ENCODE measurements at places on chromosomes 16 and 17.

DNA sequence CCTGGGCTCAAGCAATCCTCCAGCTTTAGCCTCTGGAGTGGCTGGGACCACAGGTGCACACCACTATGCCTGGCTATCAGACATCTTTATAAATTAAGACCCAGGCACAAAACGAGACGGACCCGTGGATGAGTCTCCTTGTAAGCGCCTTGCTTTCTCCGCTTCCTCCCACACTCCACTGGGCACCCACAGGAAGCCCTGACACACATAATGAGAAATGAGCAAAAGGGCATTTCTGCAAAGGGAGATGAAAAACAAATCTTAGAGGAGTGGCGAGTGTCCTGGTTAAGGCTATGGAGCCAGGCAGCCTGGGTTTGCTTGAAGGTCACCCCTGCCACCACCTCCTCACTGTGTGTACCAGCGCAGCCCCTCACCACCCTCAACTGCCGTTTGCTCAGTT lies 56.3 kb downstream of the XYLT1 start:
- DNase-seq, result no peak

- no peak for DNase-seq
Observed at GRCh38 chr17:83162035-83162745, 82.8 kb downstream of the METRNL start.

- DNase-seq, result peak; percentile 94
Observed at GRCh38 chr16:4053301-4053845, 62.9 kb downstream of the ADCY9 start.

GRCh38 chr17:29982991-29983653 lies 41.7 kb downstream of the EFCAB5 start:
- DNase-seq, result no peak

- no peak for DNase-seq
Observed at GRCh38 chr16:49586466-49587450, 213.2 kb downstream of the C16orf78 start.

- DNase-seq, result no peak
Observed at GRCh38 chr17:18038149-18038850, 668 bp downstream of the ATPAF2 start.

- DNase-seq, result no peak
Observed at GRCh38 chr16:72657791-72658190, 390.1 kb downstream of the ZFHX3 start.

DNA sequence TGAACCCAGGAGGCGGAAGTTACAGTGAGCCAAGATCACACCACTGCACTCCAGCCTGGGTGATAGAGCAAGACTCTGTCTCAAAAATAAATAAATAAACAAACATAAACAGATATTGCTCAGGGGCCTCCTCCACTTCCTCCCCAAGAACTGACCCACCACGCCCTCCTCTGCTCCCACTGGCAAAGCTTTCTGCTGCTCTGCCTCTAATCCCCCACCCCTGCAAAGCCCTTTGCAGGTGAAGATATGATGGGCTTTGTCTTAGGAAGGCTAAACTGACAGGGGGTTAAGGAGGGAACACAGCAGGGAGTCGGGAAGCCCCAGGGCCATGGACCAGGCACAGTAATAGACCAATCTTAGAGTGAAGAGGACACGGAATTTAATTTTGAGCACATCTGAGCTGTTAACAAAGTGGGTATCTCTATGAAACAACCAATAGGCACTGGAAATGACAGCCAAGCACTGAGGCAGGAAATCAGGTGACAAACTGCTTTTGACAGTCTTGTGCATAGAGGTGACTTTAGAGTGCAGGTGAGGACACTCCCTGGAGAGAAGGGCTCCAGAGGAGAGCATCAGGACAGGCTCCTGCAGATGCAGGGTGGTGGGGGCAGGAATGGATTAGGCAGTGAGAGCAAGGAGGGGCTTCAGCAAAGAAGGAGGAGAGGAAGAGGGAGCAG lies 6.4 kb upstream of the CD300LD start:
- DNase-seq, result no peak

DNA sequence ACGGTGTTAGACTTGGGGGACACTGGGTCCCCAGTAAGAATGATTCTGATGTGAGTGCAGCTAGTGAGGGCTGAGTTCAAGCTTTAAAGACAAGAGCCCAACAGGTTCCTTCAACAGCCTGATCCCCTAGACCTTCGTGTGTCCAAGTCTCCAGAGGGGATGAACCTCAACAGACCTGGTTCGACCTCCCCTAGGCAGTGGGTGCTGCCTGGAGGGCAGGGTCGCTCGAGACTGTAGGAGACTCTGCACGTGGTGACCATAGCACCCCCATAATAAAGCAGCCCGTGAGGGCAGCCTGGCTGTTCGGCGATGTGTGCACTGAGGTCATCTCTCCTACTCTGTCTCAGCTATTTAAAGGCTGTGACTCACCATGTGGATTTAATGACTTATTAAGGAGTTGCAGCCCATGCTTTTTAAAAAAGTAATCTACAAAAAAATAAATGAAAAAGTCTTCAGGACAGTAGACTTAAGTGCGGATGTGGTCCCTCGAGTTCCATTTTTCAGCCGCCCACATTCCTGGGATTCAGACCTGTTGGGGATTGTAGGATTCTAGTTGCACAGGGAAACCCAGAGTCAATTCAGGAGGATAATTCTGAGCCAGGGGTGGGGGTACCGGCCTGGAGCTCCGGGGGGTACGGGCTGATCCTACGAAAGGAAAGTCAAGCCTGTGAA lies 23.4 kb upstream of the METRNL start:
- DNase-seq, result no peak

GRCh38 chr16:58499615-58500351 lies at the start of gene NDRG4:
Gene NDRG4, plus strand, starts transcription at chr16:58500143. Its CDS starts 106 bp downstream, at chr16:58500249.
- DNase-seq, result peak; percentile 82

- no peak for DNase-seq
Observed at GRCh38 chr17:55168958-55169687, 95.6 kb upstream of the HLF start.

DNA sequence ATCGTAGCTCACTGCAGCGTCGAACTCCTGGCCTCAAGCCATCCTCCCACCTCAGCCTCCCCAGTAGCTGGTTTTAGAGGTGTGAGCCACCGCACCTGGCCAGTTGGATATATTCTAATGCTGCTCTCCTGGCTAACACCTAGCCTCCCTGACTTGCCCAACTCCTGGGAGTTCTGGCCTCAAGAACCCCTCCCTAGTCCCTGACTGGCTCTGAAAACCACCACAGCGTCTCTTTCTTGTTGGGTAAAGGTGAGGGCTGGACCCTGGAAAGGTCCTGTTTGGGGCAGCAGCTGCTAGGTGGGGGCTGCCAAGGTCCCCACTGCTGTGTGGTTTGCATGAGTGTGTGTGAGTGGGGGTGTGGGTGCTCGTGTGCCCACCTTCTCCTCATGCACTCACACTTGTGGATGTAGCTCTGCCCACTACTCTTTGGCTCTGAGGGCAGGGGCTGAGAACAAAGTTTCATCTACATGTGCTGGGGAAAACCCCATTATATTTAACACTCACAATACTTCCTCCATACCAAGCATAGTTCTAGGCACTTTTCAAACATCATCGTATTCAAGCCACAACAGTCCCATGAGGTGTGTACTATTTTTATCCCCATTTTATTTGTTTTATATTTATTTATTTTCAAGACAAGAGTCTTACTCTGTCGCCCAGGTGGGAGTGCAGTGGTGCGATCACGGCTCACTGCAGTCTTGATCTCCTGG lies 7.1 kb upstream of the SPNS3 start:
- no peak for DNase-seq

DNA sequence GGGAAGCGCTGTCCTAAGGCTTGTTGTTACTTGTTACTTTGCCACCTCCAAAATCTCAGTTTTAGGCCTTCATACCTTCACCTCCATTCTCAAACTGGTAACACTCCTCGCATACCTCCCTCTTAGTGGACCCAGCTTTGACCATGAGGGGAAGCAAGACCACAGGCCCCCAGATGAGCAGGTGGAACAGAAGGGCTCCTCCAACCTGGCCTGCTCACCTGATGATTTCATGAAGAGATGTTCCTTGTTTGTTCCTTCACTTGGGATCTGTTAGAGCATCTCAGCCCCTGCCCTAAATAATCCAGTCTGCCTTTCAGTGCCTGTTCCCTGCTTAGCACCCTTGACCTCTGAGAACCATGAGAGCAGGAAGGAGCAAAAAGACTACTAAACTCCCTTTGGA lies 28.7 kb downstream of the DHX38 start:
- DNase-seq, result no peak

DNA sequence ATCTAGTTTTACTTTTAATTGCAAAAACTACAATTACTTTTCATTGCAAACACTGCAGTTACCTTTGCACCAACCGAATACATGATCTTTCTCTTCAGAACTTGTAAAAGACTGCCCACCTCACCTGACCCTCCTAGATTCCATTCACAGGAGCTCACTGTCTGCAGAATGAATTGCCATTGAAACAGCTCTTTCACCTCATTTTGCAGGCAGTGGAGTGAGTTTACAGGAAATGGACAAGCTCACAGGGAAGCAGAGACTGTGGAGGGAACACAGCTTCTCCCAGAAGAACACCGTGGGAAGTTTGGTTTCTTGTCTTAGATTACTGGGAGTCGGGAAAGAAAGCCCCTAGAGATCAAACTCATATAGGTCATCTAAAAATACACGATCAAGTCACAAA lies 439.7 kb upstream of the RBFOX1 start:
- DNase-seq, result no peak

- DNase-seq, result no peak
Observed at GRCh38 chr17:49358641-49359247, 3.3 kb downstream of the ZNF652 start.

DNA sequence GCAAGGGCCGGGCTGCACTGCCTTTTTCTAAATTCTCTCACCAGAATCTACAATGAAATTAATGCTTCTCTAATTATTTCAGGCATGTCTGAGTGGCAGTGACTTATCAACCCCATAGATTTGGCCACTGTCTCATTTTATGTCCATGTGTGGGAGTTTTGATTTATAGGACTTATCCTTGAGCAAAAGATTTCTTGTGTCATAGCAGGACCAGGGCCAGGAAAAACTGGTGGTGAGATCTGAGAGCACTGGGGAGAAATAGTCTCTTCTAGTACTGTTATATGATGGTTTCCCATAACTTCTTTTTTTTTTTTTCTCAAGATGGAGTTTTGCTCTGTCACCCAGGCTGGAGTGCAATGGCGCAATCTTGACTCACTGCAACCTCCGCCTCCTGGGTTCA lies 1.5 kb upstream of the KRT23 start:
- DNase-seq, result no peak

GRCh38 chr16:64061621-64062020 lies 1060.2 kb downstream of the CDH11 start:
- no peak for DNase-seq

DNA sequence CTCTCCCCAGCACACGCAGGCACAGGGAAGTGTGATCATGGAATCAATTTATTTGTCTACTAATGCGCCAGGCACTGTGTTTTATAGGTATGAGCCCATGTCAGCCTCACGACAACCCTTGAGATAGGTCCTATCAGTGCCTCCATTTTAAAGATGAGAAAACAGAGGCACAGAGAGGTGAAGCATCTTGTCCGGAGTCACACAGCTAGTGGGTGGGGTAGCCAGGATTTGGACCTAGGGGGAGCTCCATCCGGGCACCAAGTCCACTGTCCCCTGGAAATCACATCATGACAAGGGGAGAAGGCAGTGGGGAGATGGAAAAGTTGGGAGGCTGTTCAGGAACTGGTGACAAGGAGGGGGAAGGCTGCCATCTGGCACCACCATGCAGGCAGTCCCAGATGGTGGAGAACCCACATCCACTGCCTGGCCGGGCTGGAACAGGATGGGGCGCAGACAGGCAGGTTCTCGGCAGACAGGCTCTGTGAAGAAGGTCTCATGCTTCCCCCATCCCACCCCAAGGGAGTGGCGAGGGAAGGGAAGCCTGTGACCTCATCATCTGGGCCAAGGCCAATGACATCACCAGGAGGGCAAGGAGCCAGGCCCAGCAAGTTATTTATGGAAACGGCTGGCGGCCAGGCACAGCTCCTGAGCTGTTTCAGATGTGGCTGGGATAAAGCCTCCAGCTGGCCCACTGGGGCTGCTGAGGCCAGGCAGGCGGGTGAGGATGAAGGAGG lies 126.0 kb upstream of the SDK2 start:
- DNase-seq, result peak; percentile 63

DNA sequence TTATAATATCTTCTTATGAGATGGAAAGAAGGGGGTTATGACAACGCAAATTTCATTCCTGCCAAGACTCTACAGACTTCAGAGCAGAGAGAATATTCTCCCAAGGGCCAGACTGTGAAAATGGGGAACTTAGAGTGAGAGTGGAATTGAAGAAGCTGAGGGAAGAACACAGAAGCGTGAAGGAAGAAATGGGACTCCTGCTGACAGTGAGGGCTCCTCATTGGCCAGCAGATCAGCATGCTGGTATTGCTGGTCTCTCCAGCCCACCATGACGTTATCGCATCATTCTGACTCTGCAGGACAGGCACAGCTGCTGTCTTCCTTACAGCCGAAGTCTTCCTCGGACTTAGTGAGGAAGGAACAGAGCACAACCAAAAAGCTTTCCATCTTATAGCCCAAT lies 24.3 kb downstream of the CCL4 start:
- no peak for DNase-seq

GRCh38 chr16:12794486-12795387 lies 8.9 kb downstream of the CPPED1 start:
- no peak for DNase-seq

- no peak for DNase-seq
Observed at GRCh38 chr16:22186517-22186916, 19.6 kb upstream of the EEF2K start.

GRCh38 chr16:87621550-87621829 lies 19.2 kb downstream of the JPH3 start:
- DNase-seq, result no peak

- DNase-seq, result no peak
Observed at GRCh38 chr17:46157443-46158062, 35.7 kb downstream of the KANSL1 start.

- DNase-seq, result no peak
Observed at GRCh38 chr17:4534928-4535666, 20.1 kb downstream of the MYBBP1A start.

GRCh38 chr16:57125376-57125775 lies 33.0 kb downstream of the CPNE2 start:
- DNase-seq, result no peak

DNA sequence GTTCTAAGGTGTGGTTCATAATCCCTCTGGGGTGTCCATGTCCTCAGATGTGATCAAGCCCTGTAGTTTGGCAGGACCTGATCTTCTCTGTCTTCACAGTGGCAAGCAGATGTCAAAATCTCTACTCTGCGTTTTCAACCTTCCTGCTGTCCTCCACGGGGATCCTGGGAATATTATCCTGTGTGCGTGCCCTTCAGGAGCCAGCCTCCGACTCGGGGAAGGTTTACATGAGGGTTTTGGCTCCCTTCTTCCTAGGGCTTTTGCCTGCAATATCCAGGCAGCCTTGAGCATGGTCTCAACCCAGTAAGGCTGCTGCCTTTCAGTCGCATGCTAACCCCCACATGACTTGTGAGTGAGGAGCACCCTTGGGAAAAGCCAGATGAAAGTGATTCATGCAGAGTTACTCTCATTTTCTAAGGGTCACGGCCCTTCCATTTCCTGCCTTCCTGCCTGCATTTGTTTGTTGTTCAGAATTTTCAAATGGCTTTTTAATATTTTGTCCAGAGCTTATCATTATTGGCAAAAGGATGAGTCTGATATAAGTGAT lies 202.2 kb upstream of the CHMP6 start:
- no peak for DNase-seq
